Immature natural killer cell (primary cell): ENCODE measurements at places on chromosomes 1 and 21.

GRCh38 chr1:89673251-89673650 lies 40.3 kb downstream of the LRRC8C start:
- H3K4me3 ChIP-seq = no peak overlapping the region
- DNase-seq = no peak
- peaks cover 68% of the 10 kb centered on the region for H3K4me1 ChIP-seq
- no peaks in the 10 kb centered on the region for H3K36me3 ChIP-seq
- no peaks in the 10 kb centered on the region for H3K27me3 ChIP-seq

- no peaks in the 10 kb centered on the region for H3K36me3 ChIP-seq
- H3K4me3 ChIP-seq = no peak overlapping the region
- no peak overlapping the region for H3K27ac ChIP-seq
- H3K4me1 ChIP-seq = no peaks in the 10 kb centered on the region
Observed at GRCh38 chr1:163063610-163064009, 5.6 kb upstream of the RGS4 start.

DNA sequence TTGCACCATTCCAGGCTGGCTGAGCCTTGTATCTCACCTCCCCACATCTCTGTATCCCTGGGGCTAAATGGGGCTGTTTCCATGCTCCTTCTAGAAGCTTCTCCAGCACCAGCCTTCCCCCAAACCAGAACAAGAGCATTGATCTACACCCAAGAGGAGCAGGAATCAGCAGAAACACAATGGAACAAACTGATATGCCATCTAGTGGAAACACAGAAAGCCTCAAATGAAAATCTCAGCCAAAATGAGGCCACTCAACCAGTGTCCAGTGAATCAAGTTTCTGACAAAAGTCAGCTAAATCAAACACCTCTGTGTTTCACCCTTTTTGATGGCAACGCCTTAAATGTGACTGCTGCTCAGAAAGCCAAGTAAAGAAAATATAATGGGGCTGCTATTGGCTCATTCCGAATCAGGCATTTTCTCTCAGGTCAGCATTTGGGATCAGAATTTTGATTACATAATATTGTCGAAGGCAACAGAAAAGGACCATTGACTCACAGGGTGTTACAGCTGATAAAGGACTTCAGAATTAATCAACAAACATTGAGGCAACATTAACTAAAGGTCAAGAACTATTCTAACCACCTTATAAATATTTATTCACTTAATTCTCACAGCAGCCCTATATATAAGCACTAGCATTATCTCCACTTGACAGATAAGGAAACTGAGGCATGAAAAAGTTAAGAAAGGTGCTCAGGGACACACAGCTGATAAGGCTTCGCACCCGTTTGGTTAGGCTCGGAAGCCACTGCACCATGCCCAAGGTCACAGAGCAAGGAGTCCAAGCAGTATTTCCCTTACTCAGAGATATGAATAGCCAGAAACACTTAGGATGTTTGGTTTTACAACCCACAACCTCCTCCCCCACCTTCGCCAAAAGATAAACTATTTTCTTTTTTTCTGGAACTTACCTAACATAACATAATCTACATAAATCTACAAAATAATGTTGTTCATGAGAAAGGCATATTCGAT lies 85.8 kb upstream of the KCNJ15 start:
- H3K36me3 ChIP-seq = no peaks in the 10 kb centered on the region
- H3K27me3 ChIP-seq = peaks cover 9% of the 10 kb centered on the region
- H3K4me3 ChIP-seq = no peak overlapping the region
- no peak for DNase-seq

DNA sequence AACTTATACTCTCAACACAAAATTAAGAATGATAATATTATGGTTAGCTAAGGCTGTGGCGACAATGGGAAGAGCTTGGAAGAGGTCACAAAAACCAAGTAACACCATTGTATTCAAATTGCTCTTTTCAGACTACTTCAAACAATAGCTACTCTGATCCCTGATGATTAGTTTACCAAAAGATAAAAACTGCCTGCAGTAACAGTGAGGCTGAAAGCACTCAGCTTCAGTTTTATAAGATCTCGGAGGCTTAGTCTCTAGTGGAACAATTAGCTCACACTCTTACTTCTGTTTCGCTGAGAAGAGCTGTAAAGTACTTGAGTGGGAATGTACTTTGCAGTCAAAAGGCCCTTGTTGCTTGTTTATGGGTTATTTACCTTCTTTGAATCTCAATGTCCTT lies 278.5 kb downstream of the LRRC7 start:
- H3K27ac ChIP-seq = no peak overlapping the region
- H3K4me1 ChIP-seq = no peaks in the 10 kb centered on the region
- peaks cover 1% of the 10 kb centered on the region for H3K27me3 ChIP-seq
- no peak overlapping the region for H3K4me3 ChIP-seq

DNA sequence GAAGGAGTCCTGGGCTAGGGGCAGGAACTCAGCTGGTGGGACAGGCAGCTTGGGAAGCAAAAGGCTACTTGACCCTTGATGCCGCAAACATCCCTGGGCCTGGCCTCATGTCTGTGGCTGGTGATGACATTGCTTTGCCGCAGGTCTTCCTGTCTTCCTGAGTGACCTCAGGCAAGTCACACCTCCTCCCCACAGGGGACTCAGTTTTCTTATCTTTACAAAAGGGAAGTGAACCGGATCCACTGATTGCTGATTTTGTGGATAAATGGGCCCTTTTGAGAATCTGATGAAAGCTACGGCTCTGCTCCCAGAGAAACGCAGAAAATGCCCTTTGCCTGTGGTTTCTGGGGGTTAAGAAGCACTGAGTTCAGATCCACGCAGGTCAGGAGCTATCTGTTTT lies 20.7 kb downstream of the PLOD1 start:
- peak; percentile 40 for DNase-seq
- H3K36me3 ChIP-seq = peaks cover 8% of the 10 kb centered on the region
- H3K27ac ChIP-seq = peak overlapping the region; percentile 71
- peaks cover 25% of the 10 kb centered on the region for H3K4me1 ChIP-seq
- H3K4me3 ChIP-seq = peak overlapping the region; percentile 52

DNA sequence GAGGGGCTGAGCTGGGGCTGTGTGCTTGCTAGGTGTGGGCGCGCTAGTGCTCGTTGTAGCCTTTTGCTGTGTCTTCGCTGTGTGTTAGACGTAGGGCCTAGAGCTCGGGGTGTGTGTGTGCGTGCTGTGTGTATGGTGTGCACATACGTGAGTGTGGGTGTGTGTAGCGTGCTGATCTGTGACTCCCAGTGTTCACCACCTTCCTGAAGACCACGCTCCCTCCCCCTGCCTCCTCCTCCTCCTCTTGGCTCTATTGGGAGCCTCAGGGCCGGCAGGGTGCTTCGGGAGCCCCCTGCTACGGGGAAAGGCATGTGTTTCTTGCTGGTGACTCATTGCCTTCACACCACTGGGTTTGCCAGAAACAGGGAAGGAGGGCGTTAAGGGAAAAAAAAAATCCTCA lies 9.4 kb upstream of the KCNC4 start:
- H3K36me3 ChIP-seq = no peaks in the 10 kb centered on the region
- H3K4me3 ChIP-seq = no peak overlapping the region
- DNase-seq = no peak
- peaks cover 7% of the 10 kb centered on the region for H3K4me1 ChIP-seq

- H3K4me1 ChIP-seq = peaks cover 70% of the 10 kb centered on the region
- H3K4me3 ChIP-seq = no peak overlapping the region
Observed at GRCh38 chr1:107653005-107653404, 312.0 kb downstream of the VAV3 start.

GRCh38 chr1:199508653-199509052 lies 518.9 kb upstream of the NR5A2 start:
- H3K27me3 ChIP-seq = peaks cover 1% of the 10 kb centered on the region
- H3K27ac ChIP-seq = no peak overlapping the region
- H3K4me1 ChIP-seq = peaks cover 7% of the 10 kb centered on the region
- H3K36me3 ChIP-seq = no peaks in the 10 kb centered on the region
- no peak for DNase-seq

DNA sequence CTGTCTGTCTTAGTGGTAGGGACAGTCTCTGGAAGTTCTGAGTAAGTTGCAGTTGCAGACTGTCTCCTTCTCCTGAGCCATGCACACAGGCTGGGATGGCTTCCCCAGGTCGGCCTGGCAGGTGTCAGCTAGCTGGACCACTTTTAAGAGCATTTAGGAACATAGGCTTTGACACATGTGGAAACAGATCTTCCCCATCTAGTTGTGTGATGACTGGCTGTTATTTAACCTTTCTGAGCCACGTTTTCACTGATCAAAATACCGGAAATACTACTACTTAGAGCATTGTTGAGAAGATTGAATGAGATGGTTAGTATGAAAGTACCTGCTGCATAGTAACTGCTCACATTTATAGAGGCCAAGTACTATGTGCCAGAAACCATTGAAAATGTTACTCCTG lies 6.2 kb upstream of the MAPKAPK2 start:
- DNase-seq = no peak
- H3K27ac ChIP-seq = no peak overlapping the region
- peaks cover 4% of the 10 kb centered on the region for H3K4me1 ChIP-seq
- peaks cover 7% of the 10 kb centered on the region for H3K27me3 ChIP-seq
- no peak overlapping the region for H3K4me3 ChIP-seq

- no peak for DNase-seq
- H3K27me3 ChIP-seq = peaks cover 5% of the 10 kb centered on the region
- peaks cover 9% of the 10 kb centered on the region for H3K36me3 ChIP-seq
- H3K4me1 ChIP-seq = peaks cover 38% of the 10 kb centered on the region
- peak overlapping the region; percentile 93 for H3K27ac ChIP-seq
- H3K4me3 ChIP-seq = peak overlapping the region; percentile 95
Observed at GRCh38 chr1:99850459-99851291, 514 bp downstream of the AGL start.

DNA sequence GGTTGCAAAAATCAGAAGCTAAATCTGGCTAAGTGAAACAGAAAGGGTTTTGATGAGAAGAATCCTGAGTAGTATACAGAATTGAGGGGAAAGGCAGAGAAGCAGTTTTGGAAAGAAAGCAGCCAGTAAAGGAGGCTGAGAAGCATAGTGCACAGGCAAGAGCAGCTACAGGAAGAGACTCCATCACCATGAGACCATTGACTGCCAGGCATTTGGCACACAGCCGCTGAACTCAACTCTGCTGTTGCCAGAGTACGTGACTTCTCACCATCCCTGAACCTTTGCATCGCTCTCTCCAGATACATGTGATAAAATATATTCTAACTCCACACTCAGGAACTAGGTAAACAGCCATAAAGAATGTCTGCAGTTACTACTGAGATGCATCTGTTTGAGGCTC lies 128.3 kb upstream of the C1orf21 start:
- H3K4me1 ChIP-seq = no peaks in the 10 kb centered on the region
- H3K27ac ChIP-seq = no peak overlapping the region
- peak overlapping the region; percentile 5 for H3K4me3 ChIP-seq
- no peaks in the 10 kb centered on the region for H3K36me3 ChIP-seq
- H3K27me3 ChIP-seq = peaks cover 2% of the 10 kb centered on the region
- no peak for DNase-seq

GRCh38 chr21:38330666-38331065 lies 73.9 kb downstream of the KCNJ15 start:
- peaks cover 8% of the 10 kb centered on the region for H3K27me3 ChIP-seq
- no peaks in the 10 kb centered on the region for H3K4me1 ChIP-seq
- DNase-seq = no peak
- H3K27ac ChIP-seq = no peak overlapping the region
